ENCODE measurements at places on chromosomes 5 and 9. TPM values are rescaled to one million over a fixed set of nuclear protein-coding genes. Genes with fewer than 3 reads are reported as not detected.

Gene JADE2
- total RNA-seq: 29.3 TPM

Gene FLT4
- total RNA-seq: under 0.01 TPM

Gene LCN9
- not detected for total RNA-seq

Gene SOX30
- total RNA-seq: not detected

Gene ARHGEF37
- total RNA-seq: 0.64 TPM

Gene RNF183
- not detected for total RNA-seq

Gene AGTPBP1
- 5.5 TPM for total RNA-seq

Data from fibroblast of villous mesenchyme (primary cell).